Endothelial cell of umbilical vein (primary cell): ENCODE measurements at places on chromosomes 7 and 10. TPM values are rescaled to one million over a fixed set of nuclear protein-coding genes. Genes with fewer than 3 reads are reported as not detected.

PNLIP gene
- not detected in 2 replicates for total RNA-seq

DNA sequence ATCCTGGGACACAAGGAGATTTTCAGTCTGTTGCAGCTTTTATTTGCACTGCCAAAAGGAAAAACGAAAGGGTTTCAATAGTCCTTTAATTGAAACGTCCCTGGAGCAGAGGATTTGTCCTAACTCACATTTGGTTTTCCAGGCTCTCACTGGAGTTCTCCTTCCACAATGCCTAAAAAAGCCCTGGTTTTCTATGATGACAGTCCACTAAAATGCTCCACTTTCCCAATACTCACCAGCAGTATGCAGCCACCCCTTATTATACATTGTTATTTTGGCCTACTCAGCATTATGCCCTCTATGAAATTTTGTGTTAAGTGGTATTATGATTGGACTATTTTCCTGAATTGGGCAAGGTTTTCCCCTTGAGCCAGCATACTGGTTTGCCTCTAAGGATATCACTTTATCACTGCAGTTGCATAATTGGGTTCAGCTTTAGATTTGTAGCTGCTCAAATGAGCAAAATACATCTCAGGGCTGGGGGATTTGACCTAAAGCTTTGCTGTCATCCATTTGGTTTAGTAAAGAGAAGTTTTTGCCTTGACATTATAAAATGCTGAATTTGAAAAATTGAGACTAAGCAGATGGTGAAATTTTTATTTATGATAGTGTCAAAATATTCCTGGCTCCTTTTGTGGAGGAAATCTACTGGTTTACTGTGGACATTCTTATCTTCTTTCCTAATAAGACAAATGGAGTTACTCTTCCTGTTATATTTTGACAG is 239.2 kb downstream of the RNLS start:
- no peak for DNase-seq

GRCh38 chr10:77081481-77081891 is 556.1 kb downstream of the KCNMA1 start:
- no peak for DNase-seq

DNA sequence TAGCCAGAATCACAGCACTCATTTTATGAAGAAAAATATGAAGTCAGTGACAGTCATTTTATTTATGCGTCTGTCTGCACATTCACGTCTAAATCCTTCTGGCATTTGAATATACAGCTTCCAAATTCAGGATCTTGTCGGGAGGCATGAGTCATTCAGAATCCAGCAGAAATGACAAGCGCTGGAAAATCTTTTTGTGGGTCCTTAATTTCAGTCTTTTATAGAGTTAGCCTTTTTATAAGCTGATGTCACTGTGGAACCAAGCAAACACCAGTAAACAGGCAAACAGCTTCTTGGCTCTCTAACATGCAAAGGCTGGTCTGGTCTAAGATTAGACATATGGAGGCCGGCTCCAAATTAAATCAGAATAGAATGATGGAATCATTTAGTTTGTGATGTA is 388.2 kb upstream of the TEX47 start:
- DNase-seq: no peak

DNA sequence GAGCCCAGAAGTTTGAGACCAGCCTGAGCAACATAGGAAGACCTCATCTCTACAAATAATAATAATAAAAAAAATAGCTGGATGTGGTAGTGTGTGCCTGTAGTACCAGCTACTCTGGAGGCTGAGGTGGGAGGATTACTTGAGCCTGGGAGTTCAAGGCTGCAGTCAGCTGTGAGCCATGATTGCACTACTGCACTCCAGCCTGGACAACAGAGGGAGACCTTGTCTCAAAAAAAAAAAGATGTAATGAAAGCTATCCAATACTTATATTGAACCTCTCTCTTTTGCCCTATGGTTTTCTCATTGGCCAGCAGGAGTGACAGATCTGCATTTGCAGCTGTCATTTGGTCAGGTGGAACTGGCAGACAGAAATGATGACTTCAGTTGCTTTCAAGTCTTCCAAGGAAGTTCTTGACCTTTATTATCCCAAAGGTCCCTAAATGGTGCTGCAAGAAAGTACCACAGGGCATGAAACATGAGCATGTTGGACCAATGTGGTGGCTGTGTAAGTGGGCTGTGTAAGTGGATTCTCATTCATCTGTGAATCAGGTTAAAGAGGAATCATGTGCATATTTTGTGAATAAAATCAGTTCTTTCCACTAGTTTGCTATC is 99.4 kb downstream of the CALD1 start:
- no peak for DNase-seq

GRCh38 chr7:11236680-11237079 is 263.0 kb downstream of the PHF14 start:
- DNase-seq: no peak

- no peak for DNase-seq
Observed at GRCh38 chr10:110852255-110852896, 19.4 kb upstream of the PDCD4 start.

DNA sequence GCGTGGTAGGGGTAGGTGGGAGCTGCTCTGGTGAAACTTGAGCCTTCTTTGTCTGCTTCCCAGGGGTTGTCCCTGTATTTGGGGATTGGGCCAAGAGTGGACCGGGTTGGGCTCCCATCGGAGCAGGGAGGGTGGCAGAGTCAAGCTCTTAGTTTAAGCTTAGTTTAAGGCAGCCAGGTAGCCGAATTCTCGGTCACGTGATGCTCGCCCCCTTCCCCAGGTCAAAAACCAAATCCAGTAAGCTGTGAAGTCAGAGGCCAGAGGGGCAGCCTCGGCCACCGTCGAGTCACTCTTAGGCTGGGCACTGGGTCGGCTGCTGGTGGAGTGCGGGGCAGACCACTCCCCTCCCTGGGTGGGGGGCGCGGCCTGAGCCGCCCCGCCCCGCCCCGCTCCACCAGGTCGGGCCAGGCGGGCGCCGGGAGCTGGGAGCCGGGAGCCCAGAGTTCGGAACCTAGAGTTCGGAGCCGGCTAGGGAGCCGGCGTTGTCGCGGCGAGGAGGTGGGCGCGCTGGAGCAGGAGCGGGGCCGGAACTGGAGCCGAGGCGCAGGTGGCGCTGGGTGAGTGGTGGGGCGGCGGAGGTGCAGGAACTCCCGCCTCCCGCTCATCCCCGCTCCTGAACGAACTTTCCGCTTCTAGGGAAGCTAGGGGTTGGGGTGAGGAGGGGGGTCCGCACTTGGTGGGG is 2.8 kb upstream of the LZTS2 start:
- DNase-seq: no peak

PPIF gene
- 42.7 and 51.2 TPM in 2 replicates for total RNA-seq

DNA sequence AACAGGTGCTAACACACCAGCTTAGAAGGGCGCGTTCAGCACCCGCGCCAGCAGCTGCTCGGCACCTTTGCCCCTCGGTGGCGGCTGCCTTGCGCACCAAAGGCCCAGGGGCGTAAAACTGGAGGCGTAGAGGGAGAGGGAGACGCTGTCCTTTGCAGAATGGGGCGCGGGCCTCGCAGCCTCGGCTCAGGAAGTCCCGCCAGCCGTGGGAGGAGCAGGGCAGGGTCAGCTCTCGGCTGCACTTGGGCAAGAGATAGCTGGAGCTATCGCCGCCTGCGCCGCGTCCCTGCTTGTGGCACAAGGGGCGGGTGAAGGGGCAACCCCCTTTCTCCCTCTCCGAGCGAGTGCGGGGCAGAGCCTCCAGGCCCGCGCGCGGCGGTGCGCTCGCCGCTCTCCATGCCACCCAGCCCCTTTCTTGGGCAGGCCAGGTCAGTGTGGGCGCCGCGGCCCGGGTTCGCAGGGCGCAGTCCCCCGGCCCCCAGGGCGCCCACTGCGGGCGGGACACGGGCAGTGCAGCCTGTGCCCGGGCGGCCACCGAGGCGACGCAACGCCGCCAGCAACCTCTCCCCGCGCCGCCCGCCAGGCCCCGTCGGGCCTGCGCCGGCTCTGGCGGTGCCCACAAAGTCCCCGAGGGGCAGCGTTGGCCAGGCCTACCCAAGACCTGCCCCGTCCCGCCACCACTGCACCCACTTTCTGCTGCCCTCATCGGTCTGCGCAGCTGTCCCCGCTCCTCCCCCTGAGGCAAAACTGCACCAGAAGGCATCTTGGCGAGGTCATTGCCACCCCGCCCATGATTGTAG is 4.1 kb downstream of the NEUROD6 start:
- DNase-seq: no peak

DNA sequence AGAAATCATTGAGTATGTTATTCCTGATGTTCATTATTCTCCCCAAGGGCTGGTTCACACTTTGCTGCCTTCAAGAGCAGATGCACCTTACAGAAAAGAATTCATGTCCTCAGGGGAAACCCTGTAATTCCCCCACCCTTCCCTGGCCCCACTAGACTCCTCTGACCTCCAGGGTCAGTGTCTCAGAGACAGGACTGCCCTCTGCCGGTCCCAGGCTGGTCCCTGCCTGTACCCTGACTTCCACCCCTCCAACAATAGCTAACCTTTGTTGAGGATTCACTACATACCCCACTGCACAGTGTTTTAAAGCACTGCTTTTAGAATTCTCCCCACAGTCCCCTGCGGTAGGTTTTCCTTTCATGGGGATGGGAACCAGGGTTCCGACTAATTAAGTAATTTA is 4.4 kb upstream of the SEPHS1 start:
- DNase-seq: no peak

DNA sequence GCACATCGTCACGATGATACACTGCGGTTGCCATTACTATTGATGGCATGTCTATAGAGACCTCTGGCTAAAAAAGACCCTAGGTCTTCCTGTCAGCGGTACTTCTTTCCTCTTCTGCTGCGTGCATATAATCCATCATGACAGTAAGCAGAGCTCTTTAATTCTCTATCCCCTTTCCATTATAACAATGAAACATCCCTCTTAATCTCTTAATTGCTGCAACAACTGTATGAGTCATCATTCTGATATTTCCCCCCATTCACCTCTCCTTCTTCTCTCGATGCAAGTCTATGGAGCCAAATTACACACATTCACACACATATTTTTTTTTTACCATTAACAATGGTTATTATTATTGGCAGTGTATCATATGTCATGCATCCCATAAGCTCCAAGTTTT is 45.2 kb upstream of the AKR1E2 start:
- peak; percentile 94 for DNase-seq

DNA sequence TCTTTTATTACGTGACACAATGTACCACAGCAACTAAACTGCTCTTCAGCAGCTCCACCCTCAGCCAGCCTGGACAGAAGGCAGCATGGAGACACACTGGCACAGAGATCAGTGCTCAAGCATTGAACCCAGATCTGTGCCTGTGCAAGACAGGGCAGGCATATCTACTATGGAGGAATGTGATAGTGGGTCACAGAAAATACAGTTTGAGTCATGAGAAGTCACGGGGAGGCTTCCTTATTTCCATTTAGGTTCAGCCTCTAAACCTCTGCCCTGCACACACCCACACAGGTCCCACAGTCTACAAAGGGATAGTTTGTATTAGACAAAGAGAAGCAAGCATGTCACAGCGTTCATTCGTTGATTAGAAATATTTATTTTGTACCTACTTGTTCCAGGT is 187.4 kb upstream of the AGR3 start:
- DNase-seq: no peak

- DNase-seq: no peak
Observed at GRCh38 chr10:30510184-30510931, 76.4 kb downstream of the MAP3K8 start.

GRCh38 chr7:5139998-5140397 is 50.0 kb upstream of the WIPI2 start:
- peak; percentile 31 for DNase-seq

AKR1E2 gene
- total RNA-seq: 5.8 and 8.2 TPM in 2 replicates

DNA sequence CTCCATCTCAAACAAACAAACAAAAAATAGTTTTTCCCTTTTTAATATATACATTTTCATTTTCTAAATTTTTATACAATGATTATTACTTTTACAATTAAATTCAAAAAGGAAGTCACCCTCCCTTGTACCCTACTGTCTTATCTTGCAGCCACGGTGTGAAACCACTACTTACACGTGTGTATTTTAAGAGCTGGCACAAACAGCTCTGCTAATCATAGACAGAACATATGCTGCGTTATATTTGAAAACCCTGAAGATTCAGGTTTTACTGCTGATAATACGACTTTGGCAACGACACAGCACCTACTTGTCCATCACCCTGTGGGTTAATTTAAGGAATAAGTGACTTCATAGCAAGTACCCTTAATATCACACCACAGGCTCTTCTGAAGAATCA is 991 bp downstream of the ANKRD61 start:
- DNase-seq: no peak

ANKRD7 gene
- total RNA-seq: 0.82 TPM in 1 of 2 replicates, not detected in the other

GRCh38 chr7:16986755-16987154 is 105.0 kb upstream of the AGR3 start:
- no peak for DNase-seq

DNA sequence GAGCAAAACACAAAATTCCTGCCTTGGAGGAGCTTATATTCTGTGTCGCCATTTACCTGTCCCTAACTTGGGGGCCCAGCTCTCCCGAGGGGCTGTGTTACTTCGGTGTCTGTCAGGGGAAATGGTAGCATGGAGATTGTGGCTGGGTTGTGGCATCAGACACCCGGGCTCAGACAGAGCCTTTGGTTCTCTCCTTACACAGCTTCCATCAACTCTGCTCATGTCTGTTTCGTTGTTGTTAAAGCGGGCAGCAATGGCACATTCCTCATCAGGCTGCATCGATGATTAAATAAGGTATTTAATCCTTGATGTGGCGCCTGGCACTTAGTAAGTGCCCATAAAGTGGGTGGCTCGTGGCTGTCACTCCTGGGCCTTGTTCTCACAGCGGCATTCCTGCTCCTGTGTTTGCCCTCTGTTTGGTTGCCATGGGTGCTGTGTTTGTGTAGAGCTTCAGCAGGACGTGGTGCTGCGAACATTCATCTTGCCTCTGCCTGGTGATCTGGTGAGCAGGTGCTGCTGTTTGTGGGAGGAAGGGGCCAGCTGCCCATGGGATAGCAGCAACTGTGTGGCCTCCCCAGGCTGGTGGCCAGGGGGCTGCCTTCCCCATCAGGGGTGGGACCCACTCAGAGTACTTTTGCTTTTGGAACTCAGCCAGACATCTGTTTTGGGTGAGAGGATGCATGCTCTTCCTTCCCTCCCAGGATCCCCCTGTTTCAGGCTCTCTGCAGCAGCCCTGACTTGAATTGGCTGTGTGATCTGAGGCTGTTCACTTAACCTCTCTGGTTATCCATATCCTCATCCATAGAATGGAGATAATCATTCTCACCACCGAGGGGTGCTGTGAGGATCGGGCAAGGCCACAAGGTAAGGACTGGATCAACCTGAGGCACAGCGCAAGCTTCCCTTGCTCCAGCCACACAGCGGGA is 207.2 kb upstream of the SVIL start:
- peak; percentile 43 for DNase-seq

IFIT2 gene
- total RNA-seq: 0.51 and 1.4 TPM in 2 replicates

- DNase-seq: no peak
Observed at GRCh38 chr7:13848681-13849131, 140.8 kb downstream of the ETV1 start.

SLC26A5 gene
- total RNA-seq: not detected in 2 replicates

DNA sequence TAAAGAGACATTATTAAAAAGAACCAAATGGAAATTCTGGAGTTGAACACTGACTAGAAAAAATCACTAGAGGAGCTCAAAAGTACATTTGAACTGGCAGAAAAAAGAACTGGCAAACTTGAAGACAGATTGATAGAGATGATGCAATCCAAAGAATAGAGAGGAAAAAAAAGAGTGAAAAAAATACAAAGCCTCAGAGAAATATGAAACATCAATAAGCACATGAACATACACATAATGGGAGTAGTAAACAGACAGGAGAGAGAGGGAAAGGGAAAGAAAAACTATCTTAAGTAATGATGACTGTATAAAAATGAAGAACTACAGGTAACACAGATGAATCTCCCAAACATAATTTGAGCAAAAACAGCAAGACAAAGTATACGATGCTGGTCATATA is 61.1 kb downstream of the CNOT4 start:
- peak; percentile 25 for DNase-seq

- DNase-seq: no peak
Observed at GRCh38 chr10:125783957-125784356, 8.3 kb upstream of the MMP21 start.

SYT15B gene
- 0.18 TPM in 1 of 2 replicates, not detected in the other for total RNA-seq

MYL10 gene
- not detected in 2 replicates for total RNA-seq

CLRN3 gene
- not detected in 2 replicates for total RNA-seq
